Stimulated activated CD4-positive, alpha-beta T cell treated with anti-CD3 and anti-CD28 coated beads, Interleukin-15, amount 100 ng/mL, for 1 hour (primary cell): ENCODE measurements at places on chromosomes 3 and 15.

DNA sequence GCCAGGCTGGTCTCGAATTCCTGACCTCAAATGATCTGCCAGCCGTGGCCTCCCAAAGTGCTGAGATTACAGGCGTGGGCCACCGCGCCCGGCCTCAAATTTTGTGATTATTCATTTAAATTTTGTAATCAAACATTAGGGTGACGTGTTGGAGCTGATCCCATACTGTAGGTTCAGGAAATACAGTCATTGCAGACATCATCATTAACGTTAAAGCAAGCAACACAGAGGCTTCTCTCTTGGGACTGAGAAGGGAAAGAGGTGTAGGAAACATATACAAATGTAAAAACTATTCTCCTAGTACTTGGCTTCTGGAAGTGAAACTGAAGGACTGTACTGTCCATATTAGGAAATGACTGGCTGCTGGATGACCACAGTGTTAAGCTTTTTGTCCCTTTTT, 11.1 kb upstream of the ARID3B start:
- no peak for DNase-seq

- DNase-seq: no peak
These were observed 290.3 kb upstream of the ONECUT1 start for GRCh38 chr15:53080484-53080883.

GRCh38 chr3:184227481-184227935, 1.9 kb upstream of the VWA5B2 start:
- peak; percentile 27 for DNase-seq

DNA sequence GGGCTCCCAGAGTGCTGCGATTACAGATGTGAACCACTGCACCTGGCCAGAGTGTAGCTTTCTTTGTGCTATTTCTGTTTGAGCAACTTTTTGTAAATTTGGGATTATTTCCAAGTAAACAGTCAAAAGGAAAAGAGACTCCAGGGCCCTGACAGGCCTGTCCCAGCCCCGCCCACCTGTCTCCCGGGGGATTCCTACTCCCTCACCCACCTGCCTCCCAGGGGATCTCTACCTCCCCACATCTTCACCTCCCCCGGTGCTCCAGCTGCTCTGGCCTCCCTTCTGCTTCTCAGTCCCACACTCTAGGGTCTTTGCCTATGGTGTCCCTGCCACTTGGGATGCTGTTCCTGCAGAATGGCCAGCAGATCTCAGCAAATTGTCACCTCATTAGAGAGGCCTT, 7.0 kb downstream of the RHCG start:
- no peak for DNase-seq

- DNase-seq: no peak
These were observed 249.8 kb downstream of the POLQ start for GRCh38 chr3:121295979-121296378.

GRCh38 chr15:52466716-52467115, 62.0 kb downstream of the MYO5A start:
- no peak for DNase-seq

GRCh38 chr3:107806536-107806935, 283.8 kb downstream of the BBX start:
- no peak for DNase-seq

- DNase-seq: peak; percentile 8
These were observed 1.8 kb downstream of the PRKCD start for GRCh38 chr3:53162672-53163443.

- no peak for DNase-seq
These were observed 1.7 kb upstream of the GPR87 start for GRCh38 chr3:151318313-151318712.

GRCh38 chr15:89808160-89808870, 6.3 kb downstream of the ANPEP start:
- no peak for DNase-seq

GRCh38 chr3:157669416-157669815, 166.2 kb upstream of the VEPH1 start:
- no peak for DNase-seq

- no peak for DNase-seq
These were observed 213.0 kb upstream of the ROBO2 start for GRCh38 chr3:76826861-76827260.

- DNase-seq: no peak
These were observed 115.4 kb downstream of the NEK10 start for GRCh38 chr3:27253831-27254230.

DNA sequence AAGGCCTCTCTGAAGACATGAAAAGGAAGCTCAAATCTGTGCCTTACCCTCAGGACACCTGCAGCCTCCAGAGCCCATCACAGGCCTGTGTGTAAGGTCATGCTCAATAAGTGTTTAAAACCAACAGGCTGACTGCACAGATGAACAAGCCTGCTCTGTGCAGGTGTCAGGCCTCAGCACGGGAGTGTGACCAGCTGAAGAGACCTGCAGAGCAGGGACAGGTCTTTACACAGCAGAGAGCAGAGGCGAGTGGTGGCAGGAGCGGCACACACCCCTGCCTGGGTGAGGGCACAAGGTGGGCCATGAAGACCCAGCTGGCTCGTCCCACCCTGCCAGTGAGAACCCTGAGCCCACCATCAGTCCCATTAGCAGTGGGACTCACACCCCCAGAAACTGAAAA, 56.9 kb downstream of the ROPN1B start:
- no peak for DNase-seq

DNA sequence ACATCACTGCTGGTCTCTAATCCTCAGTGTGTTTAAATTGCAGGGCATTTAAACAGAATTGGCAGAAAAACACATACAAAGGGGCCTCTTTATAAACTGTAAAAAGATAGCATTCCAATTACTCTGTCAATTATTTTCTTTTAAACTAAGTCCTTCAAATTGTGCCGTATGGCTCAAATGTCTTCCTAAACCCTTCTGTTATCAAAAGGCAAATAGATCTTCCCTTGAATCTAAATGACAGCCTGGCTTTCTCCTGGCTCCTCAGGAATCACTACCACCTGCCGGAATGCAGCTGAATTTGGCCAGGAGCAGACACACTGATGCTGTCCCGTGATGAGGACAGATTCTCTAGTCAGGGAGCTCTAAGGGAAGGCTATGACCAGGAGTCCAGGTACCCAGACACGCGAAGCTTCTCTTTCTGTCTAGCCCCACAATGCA, 85.6 kb downstream of the IGF2BP2 start:
- DNase-seq: no peak

DNA sequence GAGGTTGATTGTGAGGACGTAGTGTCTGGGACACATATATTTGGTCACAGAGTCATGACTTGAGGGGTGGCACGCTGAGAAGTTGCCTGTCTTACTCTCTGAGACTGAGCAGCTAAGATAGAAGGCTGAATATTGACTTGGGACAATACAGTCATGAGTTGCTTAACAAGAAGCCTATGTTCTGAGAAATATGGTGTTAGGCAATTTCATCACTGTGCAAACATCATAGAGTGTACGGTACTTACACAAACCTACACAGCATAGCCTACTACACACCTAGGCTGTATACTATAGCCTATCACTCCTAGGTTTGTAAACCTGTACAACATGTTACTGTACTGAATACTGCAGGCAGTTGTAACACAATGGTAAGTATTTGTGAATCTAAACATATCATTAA, 30.3 kb upstream of the SPESP1 start:
- no peak for DNase-seq

- DNase-seq: no peak
These were observed 98.0 kb upstream of the ARHGEF26 start for GRCh38 chr3:154023148-154023547.

DNA sequence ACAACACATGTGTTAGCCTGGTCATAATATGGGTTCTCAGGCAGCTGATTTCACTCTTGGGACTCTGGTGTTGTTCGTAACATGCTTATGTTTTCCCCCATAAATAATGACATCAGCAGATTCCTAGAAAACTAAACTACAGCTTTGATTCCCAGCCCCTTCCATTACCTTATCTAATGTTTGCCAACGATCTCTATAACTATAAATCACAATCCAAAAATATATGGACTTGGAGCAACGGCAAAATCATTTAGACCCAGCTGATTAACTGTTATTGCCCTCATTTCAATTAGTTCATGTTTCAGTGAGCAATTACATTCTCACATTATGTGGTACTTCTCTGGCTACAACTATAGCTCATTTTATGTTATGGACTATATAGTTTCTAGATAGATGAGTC, 531.3 kb downstream of the MAGI1 start:
- no peak for DNase-seq

DNA sequence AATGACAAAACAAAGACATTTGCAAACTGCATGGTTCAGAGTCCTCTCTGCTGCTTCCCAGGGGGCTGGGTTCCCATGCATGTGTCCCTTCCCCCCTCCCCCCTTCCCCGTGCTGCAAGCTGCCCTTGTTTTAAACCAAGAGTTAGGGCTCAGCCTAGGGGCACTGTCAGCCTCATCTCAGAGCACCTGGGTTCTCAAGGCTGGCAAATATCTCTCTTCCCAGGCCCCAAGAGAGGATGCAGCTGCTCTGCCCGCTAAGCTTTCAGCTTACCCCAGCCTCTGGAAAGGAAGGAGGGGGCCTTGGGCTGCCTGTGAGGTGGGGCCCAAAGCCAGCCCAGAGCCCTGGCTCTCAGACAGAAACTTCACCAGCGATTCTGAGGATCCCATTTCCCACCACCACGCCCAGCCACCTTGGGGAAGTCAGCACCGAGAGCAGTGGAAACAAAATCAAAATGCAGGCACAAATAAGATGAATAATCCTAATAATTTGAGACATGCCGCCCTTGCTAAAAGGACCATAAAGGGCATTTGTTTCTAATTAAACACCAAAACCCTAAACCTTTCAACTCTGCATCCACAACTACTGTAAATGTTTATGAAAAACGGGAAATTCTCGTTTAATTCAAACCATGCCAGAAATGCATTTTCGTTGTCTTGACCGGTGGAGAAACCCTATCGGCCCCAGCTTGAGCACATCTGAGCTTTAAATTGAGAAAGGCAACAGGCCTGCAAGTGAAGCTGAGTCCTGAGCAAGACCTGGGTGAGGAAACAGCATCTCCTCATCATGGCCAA, 67.7 kb upstream of the WNT5A start:
- no peak for DNase-seq

DNA sequence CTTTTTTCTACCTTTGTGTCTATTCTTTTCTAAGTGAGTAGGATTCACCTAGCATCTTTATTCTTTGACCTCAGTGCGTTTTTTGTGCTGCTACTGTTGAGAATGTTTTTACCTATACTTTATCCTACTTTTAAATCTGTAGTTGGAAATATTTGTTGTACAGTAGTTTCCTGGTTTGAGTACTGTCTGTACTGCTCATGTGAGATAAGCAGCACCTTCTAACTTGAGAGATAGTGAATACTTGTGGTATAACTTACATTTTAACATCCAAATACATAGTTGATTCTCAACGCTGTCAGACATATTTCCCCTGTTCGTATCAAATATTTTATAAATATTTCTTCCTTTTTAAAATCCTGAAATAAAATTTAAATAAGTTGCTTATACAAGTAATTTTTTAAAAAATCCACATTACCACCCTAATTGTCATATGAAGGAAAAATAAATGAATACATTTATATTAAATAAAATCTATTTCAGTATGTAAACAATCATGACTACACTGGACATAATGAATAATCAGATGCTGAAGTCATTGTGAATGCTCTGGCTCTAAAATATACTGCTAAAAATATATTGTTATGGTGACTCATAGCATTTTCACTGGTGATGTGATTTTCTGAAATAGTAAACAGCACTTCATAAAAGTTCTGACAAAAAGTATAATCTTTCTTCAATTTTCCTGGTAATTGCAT, 17.4 kb downstream of the ATP11B start:
- no peak for DNase-seq
